ENCODE measurements at places on chromosomes 1 and 21.

- DNase-seq: no peak
These were observed 52.5 kb downstream of the POU2F1 start for GRCh38 chr1:167273027-167273800.

- no peak for DNase-seq
These were observed 78.7 kb upstream of the TSPAN2 start for GRCh38 chr1:115168026-115168425.

DNA sequence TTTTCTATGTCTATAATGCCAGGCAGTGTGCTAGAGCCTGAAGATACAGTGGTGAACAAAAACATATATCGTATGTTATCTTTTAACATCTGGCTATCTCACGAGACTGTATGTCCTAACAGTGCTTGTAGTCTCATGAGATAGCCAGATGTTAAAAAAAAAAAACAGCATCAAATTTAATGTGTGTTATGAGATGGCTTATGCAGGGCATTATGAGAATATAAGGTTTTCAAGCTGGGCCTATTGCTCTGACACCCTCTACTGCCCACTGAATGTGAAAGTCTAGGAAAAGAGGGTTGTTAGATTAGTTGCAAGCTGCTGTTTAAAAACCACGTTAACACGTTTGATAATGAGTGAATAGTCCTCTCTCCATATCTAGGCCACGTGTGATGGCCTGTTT, 109.8 kb downstream of the CACHD1 start:
- DNase-seq: no peak

- no peak for DNase-seq
These were observed 717 bp upstream of the BATF3 start for GRCh38 chr1:212700223-212700891.

GRCh38 chr1:115306146-115306545, 31.9 kb downstream of the NGF start:
- DNase-seq: no peak

DNA sequence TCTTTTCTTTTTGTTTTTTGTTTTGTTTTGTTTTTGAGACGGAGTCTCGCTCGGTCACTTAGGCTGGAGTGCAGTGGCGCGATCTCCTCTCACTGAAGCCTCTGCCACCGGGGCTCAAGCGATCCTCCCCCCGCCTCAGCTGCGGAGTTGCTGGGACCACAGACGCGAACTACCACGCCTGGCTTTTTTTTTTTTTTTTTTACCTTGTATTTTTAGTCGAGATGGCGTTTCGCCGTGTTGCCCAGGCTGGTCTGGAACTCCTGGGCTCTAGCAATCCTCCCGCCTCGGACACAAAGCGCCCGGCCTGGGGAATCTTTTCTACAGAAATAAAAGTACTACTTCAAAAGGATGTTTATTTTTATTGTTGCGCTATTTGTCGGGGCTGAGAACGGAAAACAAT, 1.1 kb upstream of the SETDB1 start:
- DNase-seq: no peak

GRCh38 chr1:70504176-70504820, 93.2 kb downstream of the CTH start:
- no peak for DNase-seq

DNA sequence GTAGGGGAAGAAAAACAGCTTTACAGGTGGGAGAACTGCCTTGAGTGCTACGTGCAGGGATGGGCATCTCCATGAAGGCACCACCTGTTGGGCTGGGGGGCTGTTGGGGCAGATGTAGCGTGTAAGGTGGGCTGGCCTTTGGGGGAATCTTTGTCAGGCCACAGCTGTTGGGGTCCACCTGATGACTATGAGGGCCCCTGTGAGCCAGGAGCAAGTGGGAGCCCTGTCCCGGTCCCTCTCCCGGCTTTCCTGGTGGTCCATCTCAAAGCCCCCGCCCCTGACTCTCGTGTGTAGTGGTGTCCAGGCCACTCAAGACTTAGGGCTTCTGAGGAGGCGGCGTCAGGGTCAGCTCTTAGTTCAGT, 13.5 kb downstream of the SLC37A1 start:
- DNase-seq: no peak

GRCh38 chr21:28928578-28929420, 63.9 kb downstream of the LTN1 start:
- no peak for DNase-seq

- no peak for DNase-seq
These were observed 415.6 kb upstream of the KAZN start for GRCh38 chr1:14182856-14183255.

- DNase-seq: no peak
These were observed 6.4 kb downstream of the DYRK1A start for GRCh38 chr21:37372951-37373350.

DNA sequence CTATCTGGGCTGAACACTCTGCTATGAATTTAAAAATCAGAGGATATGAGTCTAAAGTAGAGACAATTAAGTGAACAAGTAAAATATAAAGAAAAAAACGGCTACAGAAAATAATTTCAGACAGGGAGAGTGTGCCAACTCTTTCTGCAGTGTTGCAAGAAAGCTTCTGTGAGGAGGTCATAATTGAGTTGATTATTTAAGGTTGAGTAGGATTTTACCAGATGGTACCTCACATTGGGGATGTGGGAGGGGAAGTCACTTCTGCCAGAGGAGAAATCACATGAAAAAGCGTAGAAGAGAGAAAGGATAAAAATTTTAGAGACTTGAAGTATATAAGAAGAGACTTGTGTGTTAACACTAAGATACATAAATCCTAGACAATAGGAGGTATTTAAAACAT, 238.0 kb upstream of the NCAM2 start:
- no peak for DNase-seq

GRCh38 chr1:74504125-74504932, 8.1 kb downstream of the LRRC53 start:
- peak; percentile 34 for DNase-seq

DNA sequence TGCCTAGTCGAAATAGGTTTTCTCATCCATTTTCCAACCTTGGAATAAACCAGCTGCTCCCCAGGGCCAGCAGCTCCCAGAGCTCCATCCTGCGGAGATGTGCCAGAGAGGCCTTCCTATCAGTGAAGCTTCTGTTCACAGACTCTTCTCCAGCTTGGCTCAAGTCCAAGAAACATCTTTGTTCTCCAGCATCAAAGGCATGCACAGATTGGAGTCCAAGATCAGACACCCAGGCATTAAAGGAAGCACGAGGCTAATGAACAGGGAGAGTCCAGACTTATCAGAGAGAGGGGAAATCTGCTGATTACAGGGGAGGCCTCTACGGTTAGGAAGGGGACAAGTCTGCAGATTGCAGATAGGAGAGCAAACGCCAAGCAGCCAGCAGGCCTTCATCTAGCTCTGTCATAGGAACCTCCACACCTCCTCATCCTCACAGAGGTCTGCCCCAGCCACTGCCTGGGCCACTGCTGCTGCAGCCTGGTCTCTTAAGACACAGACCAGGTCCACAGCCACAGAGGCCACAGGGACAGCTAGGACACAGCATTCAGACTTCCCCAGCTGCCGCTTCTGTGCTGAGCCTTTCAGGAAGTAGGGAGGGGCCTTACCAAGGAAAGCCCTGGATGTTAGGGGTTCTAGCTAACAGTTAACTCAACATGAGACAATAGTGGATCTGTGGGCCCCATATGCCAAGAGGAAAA, 3.4 kb downstream of the PRR9 start:
- DNase-seq: no peak

GRCh38 chr1:22506130-22506692, 54.6 kb downstream of the ZBTB40 start:
- DNase-seq: no peak

GRCh38 chr1:200891774-200892157, 2.9 kb upstream of the INAVA start:
- no peak for DNase-seq

GRCh38 chr1:3850857-3851256, 6.2 kb downstream of the CEP104 start:
- no peak for DNase-seq

DNA sequence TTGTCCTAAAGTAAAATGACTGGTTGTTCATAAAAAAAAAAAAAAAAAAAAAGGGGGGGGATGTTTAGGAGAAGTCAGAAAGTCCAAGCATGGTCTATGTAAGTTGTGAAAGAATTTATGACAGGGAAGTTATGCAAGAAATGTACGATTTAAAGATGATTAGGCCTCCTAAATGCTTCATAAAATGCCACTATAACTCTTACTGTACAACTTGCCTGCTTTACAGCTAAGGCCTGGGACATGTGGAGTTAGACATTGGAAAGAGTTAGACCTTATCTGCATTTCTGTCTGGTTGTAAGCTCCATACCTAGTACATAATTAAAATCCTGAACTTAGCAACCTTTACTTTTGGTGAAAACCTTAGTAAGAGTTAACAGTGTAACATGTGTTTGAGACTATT, 150.0 kb downstream of the TPR start:
- no peak for DNase-seq

DNA sequence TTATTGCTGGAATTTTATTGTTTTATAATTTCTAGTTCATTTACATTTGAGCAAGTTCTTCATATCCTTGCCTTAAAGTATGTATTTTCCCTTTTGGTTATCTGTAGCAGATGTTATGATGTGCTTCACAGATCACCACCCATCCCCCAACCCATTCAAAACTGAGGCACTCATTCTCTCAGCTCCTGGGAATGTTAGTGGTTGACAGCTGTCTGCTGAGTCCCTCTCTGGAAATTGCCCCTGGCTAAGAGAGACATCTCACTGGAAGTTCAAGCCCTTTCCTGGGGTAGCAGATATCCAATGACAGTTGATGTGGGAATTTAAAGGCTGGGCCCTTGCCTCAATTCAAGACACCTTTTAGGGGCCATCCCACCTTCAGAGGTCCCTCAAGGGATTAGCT, 4.3 kb upstream of the DPYD start:
- no peak for DNase-seq

DNA sequence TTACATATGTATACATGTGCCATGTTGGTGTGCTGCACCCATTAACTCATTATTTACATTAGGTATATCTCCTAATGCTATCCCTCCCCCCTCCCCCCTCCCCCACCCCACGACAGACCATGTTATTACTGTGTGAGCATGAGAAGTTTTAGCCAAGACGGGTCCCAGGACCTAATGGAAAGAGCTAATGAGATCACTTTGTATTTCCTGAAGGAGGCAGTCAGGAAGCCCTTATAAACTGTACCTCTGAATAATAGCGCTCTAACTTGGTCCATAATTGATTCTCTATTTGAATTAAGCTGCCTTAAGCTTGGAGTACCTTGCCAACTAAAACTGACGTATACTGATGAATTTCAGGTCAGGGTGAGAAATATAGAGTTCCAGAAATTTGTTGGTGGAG, 4.1 kb upstream of the NEGR1 start:
- no peak for DNase-seq

DNA sequence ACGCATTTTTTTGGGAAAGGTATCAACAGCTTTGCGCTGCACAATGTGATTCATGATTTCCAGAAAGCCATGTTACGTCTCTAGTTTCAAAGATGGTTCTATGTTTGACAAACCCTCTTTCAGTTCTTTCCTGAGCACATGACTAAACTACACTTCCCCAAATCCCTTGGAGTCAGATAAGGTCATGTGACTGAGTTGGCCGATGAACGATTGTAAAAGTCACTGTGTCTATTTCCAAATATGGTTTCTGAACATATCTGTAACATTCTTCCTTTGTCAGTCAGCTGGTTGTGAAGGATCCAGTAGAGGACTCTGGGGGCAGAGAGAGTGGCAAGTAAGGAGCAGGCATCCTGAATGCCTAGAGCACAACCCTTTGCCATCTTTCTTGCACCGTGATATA, 35.4 kb downstream of the TMPRSS15 start:
- DNase-seq: no peak

- no peak for DNase-seq
These were observed 33.1 kb downstream of the PRDM2 start for GRCh38 chr1:13732971-13733667.

GRCh38 chr1:217388522-217389065, 242.3 kb downstream of the GPATCH2 start:
- no peak for DNase-seq

DNA sequence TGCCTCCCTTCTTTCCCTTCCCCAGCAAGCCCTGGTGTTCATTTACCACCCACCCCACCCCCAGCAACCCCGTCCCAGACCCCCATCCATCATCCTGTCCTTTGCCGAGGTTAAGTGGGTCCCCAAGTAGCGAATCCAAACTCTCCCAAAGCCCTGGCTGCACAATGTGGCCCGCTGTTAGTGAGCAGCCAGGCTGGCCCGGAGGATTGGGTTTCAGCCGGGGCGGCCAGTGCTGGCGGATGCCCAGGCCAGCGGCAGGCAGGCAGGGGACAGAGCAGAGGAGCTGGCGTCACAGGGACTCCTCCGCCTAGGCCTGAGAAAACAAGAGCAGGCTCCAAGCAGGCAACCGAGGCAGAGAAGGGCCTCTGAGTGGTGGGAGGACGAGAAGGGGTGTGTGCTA, 61.4 kb downstream of the EPHB2 start:
- no peak for DNase-seq

DNA sequence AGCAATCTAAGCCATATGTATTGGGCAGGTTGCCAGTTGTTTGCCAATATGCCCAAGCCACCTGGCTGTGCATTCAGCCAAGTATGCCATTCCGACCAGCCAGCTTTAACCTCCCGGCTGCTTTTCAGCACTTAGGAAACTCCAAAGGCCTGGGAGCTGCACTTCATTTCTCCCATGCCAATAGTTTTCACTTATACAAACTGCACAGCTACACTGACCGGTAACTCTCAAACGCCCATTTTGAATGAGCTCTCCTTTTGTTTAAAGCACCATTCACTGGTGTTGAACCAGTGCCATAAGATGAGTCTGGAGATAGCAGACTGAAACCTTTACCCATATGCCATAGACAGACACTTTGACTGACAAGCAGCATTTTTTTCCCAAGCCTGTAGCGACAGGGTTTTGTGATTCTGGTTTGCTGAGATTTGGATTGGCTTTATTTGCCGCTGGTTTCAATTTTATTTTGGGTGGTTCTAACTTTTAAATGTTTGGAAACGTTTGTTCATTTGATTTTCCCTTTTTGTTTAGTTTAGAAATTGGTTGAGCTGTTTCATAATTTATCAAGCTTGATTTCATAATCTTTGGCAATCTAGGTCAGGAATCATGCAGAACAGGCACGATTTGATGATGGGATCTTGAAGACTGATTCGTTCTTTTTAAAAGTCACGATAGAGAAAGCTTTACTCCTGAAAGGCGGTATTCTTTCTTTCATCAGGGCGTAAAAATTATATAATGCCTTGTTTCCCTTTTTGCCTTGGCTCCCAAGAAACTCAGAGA, 144.6 kb downstream of the NFIA start:
- DNase-seq: peak; percentile 51

DNA sequence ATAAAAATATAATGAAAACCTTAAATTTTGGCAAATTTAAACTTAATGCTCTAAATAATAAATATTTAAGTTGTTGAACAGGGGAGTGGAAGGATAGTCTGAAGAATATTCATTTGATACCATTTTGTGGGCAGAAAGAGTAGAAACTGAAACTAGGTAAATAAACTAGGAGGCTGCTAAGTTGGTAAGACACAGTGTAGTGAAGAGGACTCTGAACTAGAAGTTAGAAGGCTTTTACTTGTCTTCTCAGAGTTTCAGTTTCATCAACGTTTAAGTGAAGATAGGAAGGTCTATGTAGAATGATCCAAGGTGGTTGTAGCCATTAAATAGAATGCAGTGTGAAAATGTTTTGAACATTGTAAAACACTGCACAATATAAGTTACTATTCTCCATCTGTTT, 516.9 kb downstream of the AMY1C start:
- DNase-seq: no peak
